ENCODE measurements at places on chromosomes 1 and 21.

DNA sequence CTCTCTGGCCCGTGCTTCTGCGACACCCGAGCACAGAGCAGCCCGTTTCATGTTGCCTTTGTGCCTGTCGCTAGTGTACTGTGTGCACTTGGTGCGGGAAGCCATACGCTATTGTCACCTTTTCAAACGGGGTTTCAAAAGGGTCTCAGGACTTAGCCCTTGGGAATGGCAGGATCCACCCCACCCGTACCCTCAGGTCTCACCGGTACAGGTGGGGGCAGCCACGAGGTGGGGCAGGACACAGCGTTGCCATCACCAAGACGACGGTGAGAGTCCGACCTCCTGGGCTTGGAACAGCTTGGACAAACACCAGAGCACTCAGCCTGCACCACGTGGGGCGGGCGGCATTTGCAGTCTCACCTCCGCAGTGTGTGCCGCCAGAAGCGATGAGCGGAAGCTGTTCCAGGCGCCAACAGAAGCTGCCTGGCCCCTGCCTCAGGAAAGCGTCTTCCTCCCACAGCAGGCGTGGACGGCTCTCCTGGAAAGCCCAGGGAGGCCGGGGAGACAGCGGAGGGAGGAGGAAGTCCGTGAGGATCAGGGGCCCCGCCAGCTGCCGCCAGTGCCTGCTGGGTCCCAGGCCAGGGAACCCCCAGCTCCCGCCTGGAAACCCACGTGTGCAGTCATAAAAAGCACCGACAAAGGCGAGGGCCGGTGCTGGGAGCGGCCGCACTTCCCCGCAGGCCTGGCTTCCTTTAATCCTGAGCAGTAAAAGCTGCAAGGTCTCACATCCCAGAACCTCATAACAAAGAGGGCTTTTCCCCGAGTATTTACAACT, 131.3 kb upstream of the ARHGEF16 start:
- no peak for DNase-seq

- no peak for DNase-seq
Observed at GRCh38 chr1:22329148-22329515, 122.5 kb upstream of the ZBTB40 start.

- DNase-seq, result no peak
Observed at GRCh38 chr1:234214129-234214910, 158.9 kb upstream of the COA6 start.

- no peak for DNase-seq
Observed at GRCh38 chr1:245160288-245160687, 5.5 kb downstream of the KIF26B start.

- DNase-seq, result no peak
Observed at GRCh38 chr1:202126426-202126825, 3.7 kb downstream of the GPR37L1 start.

DNA sequence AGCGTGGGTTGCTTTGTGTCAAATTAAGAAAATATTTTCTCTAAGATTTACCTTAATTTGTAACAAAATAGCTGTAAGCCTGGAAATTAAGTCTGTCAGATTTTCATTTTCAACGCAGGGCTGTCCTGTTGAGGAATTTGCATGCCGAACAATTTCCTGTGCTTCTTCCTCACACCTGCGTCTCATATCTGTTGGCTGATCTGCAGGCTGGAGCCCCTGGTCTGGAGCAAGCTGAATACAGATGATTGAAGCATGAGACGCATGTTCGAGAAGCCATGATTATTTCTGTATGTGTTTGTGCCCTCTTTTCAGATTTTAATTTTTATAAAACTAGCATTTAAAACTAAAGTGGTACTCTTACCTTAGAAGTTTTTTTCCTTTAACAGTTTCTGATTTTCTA, 9.8 kb downstream of the MIXL1 start:
- no peak for DNase-seq

DNA sequence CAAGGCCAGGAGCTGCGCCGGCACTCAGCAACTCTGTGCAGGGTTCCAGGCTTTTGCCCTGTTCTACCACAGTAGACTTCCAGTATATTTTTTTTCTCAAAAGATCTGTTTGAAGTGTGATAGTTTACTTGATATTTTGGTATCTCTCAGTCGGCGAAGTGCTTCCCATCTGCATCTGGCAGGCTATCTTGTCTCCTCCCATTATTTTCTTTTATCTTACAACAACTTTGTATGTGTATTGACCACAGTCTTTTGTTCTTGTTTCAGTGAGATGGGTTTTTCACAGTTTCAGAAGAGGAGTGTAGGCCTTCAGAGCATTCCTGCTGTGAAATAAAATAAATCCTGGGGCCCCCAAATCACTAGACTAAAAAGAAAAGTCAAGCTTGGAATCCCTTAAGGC, 292.9 kb downstream of the PTGER3 start:
- peak; percentile 64 for DNase-seq

All from hematopoietic multipotent progenitor cell treated with erythropoietin and hydrocortisone succinate and interleukin-3 and kit ligand, for 8 days (in vitro differentiated cells).